Myocyte (in vitro differentiated cells): ENCODE measurements at places on chromosomes 16 and 17.

GRCh38 chr17:73968680-73969079, 234.8 kb upstream of the RPL38 start:
- no peak for DNase-seq

DNA sequence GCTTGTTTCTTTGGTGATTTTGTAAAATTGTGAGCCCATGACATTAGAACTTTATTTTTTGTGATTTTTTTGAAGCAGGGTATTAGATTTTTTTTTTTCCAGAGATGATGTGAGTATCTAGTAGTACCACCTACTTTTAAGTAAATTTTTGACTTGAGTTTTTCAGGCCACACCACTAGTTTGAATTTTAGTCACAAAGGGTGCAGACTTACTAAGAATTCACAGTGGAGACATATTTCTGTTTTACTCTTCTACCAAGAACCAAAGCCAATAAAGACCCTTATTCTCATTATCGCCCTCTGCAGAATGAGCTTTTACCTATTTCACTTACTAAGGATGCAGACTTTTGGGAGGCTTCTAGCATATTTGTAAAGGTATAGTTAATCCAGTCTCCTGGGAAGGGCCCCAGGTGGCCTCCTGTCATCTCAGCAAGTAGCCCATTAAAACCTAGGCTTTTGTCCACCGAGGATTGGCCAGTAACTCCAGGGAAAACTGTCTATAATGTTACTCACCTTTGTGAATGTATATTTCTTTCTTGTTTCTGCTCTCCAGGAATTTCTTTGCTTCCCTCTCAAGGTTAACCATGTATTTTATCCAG, 30.6 kb downstream of the NLK start:
- DNase-seq = no peak

DNA sequence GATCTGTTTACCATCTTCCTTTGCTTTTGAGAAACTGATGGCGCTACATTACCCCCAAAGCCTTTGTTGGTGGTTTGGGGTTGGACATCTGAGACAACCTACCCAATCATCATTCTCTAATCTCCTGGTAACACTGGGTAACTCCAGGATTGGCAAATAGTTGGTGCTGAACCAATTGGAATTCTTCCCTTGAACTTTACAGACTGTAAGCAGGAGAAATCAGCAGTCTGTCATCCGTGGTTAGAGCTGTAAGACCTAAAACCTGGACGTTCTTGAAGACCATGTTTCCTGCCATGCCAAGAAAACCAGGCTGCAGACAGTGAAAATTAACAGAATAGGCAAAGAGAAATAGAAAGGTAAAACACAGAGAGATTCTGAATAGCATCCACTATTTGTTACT, 398.8 kb upstream of the SALL1 start:
- DNase-seq = no peak

DNA sequence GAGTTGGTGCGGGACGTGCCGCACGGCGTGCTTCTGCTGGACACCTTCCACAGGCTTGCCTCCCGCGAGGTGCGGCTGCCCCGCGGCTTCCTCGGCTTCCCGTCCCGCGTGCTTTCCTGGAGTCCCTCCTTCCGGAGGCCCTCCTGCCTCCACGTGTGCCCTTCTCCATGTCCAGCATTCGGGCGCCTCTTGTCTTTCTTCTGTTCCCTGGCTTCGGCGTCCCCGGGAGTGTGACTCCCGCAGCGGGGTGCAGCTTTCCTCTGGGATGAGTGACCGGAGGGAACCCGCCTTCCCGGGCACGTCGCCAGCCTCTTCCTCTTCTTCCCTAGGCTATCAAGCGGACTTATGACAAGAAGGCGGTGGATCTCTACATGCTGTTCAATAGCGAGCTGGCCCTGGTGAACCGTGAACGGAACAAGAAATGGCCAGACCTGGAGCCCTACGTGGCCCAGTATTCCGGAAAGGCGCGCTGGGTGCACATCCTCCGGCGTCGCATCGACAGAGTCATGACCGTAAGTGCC, 23.0 kb downstream of the DNAH2 start:
- no peak for DNase-seq

- no peak for DNase-seq
Observed at GRCh38 chr17:21036361-21036881, 6.4 kb downstream of the USP22 start.

DNA sequence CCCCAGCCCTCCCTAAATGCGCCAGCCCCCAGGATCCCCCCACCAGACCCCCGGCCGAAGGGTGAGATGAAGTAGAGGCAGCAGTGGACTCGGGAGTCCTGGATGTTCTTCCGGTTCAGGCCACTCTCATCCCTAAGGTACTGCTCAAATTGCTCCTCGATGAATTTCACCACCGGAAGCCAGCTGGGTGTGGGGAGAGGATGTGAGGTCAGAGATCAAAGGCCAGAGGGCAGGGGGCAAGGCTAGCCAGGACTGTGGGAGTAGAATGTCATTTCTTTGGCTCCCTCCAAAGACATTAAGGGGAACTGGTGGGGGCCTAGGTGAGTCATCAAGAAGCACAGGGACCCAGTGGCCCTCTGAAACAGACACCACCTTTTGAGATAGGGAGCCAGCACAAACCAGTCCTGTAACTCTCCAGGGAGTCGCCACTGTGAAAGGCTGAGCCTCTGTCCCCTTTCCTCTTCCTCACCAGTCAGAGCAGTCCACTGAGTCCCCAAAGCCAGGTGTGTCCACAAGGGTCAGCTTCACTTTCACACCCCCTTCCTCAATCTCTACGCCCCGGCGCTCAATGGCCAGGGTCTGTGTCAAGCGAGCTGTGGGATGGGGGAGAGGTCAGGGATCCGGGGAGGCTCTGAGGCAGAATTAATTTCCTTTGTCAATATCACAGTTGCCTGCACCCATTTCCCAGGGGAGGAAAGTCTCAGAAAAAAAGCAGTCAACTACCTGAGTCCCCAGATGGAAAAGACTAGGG, 895 bp downstream of the SEPTIN1 start:
- peak; percentile 59 for DNase-seq

DNA sequence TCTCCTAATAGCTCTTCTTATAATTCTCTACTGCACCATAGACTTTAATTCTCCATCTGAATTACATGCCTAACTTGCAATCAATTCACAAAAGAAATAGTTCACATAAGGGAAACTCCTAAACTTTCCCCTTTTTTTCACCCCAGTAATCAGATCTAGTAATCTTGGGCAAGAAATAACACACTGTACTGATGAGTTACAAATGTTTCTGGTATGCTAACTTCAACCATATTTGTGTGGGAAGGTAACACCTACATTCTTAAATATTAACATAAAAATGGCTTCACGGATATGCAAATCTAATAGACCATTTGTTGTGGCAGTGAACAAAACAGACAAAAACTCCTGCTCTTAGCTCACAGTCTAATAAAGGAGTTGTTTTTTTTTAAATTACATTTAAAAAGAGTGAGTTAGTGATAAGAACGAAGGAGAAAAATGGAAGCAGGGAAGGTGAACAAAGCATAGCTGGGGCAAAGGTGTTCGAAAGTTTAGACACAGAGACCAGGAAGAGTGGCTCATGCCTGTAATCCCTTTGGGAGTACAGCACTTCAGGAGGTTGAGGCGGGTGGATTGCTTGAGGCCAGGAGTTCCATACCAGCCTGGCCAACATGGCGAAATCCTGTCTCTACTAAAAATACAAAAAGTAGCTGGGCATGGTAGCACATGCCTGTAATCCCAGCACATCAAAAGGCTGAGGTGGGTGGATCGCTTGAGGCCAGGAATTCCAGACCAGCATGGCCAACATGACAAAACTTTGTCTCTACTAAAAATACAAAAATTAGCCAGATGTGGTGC, 34.8 kb downstream of the CMTM3 start:
- DNase-seq = no peak

- DNase-seq = peak; percentile 39
Observed at GRCh38 chr16:72317446-72317845, 145.5 kb upstream of the PMFBP1 start.

- no peak for DNase-seq
Observed at GRCh38 chr16:3171855-3172593, 16.0 kb upstream of the OR1F1 start.

DNA sequence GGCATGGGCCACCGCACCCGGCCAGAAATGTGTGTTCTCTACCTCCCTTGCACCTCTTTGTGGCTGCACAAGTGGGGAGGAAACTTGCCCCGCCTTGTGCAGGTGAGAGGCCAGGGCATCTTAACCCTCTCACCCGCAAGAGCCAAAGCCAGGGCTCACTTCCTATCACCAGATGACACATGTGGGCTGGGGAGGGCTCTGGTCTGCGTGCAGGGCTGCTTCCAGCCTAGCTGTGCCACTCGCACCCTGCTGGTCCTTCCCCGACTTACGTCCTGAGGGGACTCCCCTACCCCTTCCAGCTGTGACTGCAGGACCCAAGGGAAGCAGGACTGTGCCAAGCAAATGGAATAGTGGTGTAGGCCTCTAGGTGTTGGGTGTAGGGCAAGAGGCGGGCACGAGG, 6.9 kb downstream of the MIEF2 start:
- DNase-seq = no peak

- no peak for DNase-seq
Observed at GRCh38 chr16:87255866-87256265, 61.3 kb downstream of the C16orf95 start.

DNA sequence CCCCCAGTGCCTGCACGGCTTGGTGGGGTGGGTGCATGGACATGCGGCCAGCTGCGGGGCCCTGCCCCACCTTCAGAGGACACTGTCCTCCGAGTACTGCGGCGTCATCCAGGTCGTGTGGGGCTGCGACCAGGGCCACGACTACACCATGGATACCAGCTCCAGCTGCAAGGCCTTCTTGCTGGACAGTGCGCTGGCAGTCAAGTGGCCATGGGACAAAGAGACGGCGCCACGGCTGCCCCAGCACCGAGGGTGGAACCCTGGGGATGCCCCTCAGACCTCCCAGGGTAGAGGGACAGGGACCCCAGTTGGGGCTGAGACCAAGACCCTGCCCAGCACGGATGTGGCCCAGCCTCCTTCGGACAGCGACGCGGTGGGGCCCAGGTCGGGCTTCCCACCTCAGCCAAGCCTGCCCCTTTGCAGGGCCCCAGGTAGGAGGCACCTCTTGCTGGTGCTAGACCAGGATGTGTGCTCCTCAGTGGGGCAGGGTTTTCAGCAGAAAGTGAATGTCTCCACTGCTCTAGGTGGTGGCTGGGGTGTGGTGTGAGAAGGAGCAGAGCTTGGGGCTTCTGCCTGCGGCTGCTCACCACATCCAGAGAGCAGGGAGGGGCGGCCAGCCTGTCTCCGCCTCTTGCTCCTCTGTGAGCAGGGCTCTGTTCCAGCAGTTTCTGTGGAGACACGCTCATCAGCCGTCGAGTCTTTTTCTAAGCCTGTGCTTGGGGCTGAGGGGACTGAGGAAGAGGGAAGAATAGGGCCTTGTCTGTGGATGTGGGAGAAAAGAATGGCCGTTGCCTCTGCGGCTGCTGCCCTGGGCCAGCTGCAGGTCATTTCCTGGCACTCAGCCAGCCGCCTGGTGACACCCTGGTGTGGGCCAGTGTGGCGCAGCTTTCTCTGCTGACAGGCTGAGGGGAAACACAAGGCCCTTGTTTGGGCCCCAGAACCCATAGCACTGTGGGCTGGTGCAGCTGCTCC, 2.2 kb downstream of the ZNF276 start:
- DNase-seq = no peak

DNA sequence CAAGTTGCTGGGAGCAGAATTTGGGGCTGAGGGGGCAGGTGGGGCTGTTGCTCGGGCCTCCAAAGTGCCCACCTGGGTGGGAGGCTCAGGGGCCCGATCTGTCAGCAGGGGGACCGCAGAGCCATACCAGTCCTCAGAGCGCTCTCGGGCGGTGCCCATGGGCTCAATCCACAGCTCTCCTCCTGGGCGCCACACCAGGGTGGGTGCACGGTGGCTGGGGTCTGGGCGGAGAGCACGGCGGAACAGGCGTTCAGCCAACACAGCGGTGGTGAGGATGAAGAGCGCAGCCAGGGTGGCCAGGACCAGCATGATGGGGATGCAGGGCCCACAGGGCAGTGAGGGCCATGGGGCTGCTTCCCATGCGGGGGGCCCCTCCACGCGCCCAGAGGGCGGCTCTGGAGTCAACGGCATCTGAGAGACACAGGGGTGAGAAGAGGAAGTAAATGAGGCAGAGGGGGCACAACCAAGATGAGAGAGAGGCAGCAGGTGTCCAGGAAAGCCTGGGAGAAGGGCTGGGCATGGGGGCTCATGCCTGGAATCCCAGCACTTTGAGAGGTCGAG, 1.2 kb downstream of the C16orf54 start:
- no peak for DNase-seq

GRCh38 chr17:68324654-68325336, 33.5 kb downstream of the ARSG start:
- no peak for DNase-seq

DNA sequence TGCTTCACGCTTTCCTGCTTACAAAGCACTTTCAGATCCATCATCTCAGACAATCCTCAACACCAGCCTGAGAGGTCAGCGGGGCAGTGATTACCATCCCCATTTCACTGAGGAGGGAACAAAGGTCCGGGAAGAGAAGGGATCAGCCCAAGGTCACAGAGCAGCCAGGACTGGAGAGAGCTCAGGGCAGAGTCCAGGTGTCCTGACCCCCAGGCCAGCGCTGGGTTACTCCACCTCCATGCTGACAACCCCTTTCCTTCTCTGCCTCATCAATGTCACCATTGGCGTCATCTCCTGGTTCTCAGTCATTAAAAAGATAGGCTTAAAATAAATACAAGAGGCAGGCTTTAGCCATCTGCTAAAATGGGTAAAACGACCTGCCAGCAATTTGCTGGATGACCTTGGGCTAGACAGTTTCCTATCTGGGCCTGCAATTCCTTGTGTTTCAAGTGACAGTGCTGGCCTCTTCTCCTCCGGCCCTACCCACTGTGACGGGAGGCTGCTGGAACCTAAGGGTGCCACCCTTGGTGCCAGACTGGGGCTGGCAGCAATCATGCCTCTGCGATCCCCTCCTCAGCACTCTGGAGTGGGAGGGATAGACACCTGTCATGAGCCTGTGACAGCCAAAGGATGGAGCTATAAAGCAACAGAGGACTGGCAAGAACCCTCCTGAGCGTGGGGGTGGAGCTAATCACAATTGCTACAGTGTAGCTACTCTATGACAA, 79.5 kb upstream of the CCL1 start:
- DNase-seq = no peak

GRCh38 chr16:7124701-7125100, 207.9 kb upstream of the RBFOX1 start:
- no peak for DNase-seq

- no peak for DNase-seq
Observed at GRCh38 chr16:7763111-7763510, 430.5 kb downstream of the RBFOX1 start.

DNA sequence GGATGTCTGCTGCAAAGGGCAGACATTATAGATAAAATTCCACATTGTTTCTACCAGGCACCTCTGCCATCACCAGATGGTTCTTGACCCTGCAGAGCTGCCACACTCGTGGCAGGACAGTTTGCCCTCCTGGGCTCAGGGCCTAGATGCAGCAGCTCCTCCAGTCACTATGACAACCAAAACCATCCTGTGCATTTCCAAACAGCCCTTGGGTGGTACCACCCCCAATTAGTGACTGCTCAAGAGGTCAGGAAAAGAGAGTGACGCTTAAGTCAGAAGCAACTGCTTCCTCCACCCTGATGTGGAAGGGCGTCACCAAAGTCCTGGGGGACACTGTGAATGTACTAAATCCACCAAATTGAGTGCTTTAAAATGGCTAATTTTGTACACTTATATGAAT, 109.2 kb downstream of the C16orf95 start:
- DNase-seq = no peak

GRCh38 chr17:4542003-4542725, 13.0 kb downstream of the MYBBP1A start:
- no peak for DNase-seq

GRCh38 chr17:5122586-5123342, 6.9 kb downstream of the USP6 start:
- DNase-seq = peak; percentile 41
